ENCODE measurements at places on chromosomes 1 and 21.

- no peak for DNase-seq
Observed at GRCh38 chr1:51270751-51271150, 34.7 kb downstream of the RNF11 start.

DNA sequence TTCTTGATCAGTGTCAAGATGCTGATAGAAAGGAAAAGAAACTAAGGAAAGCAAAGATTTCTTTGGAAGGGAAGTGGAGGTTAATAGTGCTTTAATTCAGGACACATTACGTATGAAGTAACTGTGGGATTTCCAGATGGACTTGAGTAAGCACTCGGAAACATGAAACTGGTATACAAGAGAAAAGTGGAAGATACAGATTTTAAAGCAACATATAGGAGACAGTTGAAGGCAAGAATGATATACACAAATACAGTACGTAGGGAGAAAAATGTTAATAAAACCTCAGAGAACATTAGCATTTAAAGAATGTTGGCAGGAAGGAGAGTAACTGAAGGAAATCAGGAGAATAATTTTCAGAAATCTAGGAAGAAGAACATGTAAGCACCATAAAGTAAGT, 730.9 kb upstream of the ADGRL2 start:
- DNase-seq = no peak

GRCh38 chr1:100463791-100464424, 74.0 kb upstream of the GPR88 start:
- DNase-seq = peak; percentile 40

DNA sequence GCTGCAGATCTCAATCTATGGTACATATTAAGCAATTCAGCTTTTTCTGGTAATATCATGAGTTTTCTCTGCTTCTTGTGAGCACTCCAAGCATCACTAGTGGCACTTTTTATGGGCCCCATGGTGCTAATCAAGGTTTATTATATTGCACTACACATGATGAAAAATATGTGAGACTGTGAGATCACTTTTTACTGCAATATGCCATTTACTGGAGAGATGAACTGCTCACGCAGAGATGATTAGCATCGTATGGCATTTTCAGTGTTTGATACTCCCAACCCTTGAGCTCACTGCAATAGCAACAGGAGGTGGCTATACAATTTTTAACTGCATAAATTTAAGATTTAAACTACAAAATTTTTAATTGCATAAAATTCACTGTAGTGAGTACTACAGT, 8.7 kb upstream of the KCNK1 start:
- DNase-seq = no peak

DNA sequence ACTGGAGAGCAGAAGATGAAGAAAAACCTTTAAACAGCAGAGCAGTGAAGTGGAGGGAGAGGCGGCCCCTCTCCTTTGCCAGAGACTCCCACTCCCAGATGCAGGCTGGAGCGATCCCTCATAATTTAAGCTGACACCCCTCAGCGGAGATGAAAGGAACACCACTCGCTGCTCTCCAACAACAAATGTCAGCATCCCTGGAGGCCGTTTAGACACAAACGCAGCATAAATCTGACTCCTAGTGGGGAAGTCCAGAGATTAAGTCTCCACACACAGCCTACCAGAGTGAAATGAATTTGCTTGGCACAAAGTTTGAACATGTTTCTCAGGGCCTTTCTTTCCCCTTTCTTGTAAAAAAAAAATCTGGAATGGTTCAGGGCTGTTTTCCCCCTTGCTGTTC, 137.8 kb downstream of the LMX1A start:
- no peak for DNase-seq

Measured in activated CD8-positive, alpha-beta memory T cell treated with anti-CD3 and anti-CD28 coated beads, Interleukin-2, amount 50 U/mL, for 4 hours (primary cell).